ENCODE measurements at places on chromosomes 1 and 21. TPM values are rescaled to one million over a fixed set of nuclear protein-coding genes. Genes with fewer than 3 reads are reported as not detected.

Gene FCRL2
- total RNA-seq: not detected

Gene APOBEC4
- not detected for total RNA-seq

Gene RCSD1
- total RNA-seq: 0.13 TPM

Gene SFPQ
- total RNA-seq: 211 TPM

Gene ROR1
- total RNA-seq: 10.7 TPM

Gene PTAFR
- 0.23 TPM for total RNA-seq

Gene USP21
- 18.8 TPM for total RNA-seq

Gene DNASE2B
- not detected for total RNA-seq

Gene GPR25
- not detected for total RNA-seq

Gene BTBD19
- 3.3 TPM for total RNA-seq

Gene FCRL3
- not detected for total RNA-seq

Gene ANKRD35
- total RNA-seq: not detected

Gene OR2G6
- not detected for total RNA-seq

Gene SPRR2G
- total RNA-seq: not detected

Gene PCNX2
- 11.9 TPM for total RNA-seq

Gene KCND3
- total RNA-seq: not detected

Gene PDZK1IP1
- 5.3 TPM for total RNA-seq

Gene SPTA1
- total RNA-seq: not detected

Gene KRTAP12-1
- total RNA-seq: not detected

Gene RNF207
- 12.8 TPM for total RNA-seq

Gene RASSF5
- 1.3 TPM for total RNA-seq

Gene ASAP3
- 3.9 TPM for total RNA-seq

Gene MTF1
- 3.9 TPM for total RNA-seq

Gene SLC6A9
- 14.6 TPM for total RNA-seq

Gene CRP
- total RNA-seq: not detected

Gene MNDA
- total RNA-seq: not detected

Data from A549 treated with RU486 at 1 μM for 4 hours (cell line).